ELR (cell line): ENCODE measurements at places on chromosomes 16 and 17.

DNA sequence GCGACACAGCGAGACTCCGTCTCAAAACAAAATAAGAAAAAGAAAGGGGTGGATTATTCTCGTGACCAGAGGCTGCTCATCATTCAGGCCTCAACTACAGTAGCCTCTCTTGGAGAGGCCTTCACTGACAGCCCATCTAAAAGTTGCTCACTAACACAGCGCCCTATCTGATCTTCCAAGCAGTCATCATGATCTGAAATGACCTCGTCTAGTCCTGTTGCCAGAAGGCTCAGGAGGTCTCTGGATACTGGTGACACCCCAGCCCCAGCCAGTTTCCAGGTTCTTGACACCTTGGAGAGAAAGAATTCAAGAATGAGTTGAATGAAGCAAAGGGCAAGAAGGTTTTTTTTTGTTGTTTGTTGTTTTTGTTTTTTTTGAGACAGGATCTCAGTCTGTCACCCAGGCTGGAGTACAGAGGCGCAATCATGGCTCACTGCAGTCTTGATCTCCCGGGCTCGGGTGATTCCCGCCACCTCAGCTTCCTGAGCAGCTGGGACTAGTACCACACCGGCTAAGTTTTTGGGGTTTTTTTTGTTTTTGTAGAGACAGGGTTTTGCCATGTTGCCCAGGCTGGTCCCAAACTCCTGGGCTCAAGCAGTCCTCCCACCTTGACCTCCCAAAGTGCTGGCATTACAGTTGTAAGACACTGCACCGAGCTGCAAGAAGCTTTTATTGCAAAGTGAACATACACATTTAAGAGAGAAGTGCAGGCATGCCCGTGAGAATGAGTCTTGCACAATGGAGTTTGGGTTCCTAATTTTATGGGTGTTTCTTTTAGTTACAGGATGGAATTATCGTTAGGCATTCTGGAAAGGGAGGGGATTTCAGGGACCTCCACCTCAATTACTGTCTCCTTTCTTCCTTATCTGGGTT, 2.7 kb upstream of the ZC3H7A start:
- DNase-seq, result no peak

DNA sequence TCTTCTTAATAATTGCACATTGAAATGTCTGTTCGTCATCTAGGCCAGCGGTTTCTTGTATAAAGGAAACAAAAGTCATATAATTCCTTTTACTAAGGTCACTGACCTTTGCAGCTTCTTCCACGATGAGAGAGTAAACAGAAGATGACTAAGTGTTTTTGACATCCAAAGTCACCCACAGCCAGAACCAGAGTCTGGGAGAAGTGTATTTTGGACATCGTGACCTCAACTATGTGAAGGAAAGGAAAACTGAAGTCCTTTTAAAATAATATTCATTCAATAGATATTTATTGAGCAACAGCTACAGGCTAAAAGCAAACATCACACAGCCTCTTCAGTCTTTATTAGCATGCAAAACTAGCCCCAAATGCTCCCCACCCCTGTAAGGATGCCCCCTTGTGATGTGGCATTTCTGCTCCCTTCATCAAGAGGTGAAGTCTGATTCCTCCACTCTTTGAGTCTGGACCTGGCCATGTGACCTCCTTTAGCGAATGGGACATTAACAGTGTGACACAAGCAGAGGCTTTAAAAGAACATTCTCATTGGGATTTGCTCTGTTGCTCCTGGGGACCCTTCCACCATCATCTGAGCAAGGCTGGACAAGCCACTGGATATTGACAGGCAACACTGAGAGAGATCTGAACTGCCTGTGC, 8.1 kb upstream of the PMP22 start:
- DNase-seq, result peak; percentile 96

DNA sequence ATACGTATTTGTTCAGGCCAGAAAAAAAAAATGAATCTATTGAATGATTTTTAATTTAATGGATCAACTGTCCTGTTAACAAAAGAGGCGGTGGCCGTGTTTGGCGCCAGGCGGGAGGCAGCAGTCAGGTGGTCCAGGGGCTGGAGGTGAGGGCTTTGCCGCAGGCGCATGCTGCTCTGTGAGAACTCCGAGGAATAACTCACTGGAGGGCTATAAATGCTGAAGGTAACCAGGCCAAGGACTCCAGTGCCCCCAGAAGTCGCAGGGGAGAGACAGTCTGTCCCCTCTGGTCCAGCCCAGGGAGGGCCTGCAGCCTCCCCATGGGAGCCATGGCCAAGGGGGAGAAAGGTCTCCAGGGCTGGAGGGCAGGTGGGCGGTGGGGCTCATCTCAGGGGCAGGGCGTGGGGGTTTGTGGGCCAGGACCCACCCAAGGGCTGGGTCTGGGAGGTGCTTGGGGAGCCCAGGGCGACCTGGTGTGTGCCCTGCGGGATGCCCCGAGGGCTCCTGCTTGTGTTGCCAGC, 7.1 kb upstream of the BAHCC1 start:
- DNase-seq, result no peak

GRCh38 chr17:79981661-79982101, 54.0 kb downstream of the TBC1D16 start:
- no peak for DNase-seq

DNA sequence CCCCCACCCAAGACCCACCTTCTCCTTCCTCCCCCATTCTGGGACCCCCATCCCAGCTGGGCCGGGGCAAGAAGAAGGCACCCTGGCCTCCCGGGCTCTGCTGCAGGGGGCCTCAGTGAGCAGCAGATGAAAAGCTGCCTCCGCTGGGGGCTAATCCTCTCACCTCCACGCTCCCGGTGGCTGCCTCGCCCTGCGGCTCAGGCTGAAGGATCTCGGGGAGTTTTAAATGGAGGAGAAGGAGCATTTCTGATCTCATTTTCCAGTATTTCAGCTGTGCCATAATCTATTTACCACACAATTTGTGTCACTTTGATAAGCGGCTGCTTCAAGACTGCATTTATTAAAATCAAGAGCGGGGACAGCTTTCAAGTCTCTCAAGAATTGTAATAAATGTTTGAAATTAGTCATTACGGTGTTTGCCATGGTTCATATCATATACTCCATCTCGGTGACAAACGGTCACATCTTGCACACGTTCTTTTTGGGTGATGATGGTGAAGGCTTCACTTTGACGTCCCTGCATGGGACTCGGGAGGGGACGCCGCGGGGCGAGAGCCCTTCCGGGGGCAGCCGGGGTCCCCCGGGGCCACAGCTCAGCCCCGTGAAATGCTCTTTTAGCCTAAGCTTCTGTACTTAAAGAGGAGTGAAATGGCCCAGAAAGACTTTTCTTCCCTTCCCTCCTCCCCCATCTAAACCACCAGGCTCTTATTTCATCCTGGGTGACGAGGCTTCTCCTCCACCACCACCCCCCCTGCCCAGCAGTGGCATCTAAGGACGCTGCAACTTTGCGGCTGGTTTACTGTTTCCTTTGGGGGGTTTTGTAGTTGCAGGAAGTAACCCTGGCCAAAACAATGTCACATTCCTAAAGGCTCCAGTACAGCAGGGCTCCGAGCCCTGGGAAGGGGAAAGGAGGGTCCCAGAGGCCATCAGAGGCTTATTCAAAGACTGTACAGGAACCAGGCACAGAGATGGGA, 313.1 kb upstream of the TNRC6C start:
- DNase-seq, result peak; percentile 15

DNA sequence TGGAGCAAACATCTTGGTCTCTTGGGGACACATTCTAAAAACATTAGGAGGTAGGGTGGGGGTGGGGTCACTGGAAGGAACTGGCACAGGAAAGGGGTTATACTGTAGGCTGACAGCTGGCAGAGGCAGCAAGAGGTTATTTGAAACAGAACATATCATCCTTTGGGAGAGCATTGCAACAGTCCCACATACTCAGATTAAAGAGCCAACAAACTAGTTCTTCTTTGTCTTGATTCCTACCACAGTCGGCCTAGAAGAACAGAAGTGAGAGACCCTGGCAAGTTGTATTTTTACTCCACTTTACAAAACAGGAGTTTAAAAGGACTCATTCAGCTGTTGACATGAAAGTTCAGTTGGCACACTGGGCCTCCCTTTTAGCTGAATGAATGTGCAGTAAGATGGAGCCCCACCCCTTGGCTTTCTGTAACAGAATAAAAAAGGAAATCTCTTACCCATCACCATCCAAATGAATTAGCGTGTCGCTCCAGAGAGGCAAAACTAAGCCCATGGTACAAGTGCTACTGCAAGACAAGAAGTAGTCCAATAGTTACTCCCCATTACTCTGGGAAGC, 54.6 kb upstream of the CORO6 start:
- no peak for DNase-seq

DNA sequence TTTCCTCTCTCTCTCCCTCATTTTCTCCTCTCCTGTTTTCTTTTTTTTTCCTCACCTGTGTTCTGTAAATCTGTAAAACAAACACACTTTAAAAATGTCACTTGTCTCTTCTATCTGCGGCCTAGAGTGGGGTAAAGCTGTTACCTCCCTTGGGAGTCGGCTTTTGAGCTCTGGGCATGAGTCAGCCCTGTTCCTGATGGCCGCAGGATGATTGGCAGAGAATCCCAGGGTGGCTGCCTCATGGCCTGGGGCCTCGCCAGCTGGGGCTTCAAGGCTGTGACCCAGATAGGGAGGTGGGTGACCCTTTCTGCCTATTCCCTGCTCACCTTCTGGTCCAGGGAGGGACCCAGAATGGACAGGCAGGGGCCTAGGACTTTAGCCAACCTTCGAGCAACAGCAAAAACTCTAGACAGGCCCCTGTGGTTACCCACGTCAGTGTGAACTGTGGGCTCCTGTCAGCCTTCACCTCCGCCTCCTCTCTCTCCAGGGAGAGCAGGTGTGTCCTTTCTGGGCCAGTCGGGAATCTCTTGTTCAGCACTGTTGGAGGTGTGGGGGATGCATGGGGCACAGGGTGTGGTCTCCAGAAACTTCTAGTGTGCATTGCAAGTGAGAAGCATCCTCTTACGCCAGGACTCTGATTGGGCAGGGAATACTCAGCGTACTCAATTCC, 87.4 kb downstream of the RAP1GAP2 start:
- DNase-seq, result peak; percentile 12

DNA sequence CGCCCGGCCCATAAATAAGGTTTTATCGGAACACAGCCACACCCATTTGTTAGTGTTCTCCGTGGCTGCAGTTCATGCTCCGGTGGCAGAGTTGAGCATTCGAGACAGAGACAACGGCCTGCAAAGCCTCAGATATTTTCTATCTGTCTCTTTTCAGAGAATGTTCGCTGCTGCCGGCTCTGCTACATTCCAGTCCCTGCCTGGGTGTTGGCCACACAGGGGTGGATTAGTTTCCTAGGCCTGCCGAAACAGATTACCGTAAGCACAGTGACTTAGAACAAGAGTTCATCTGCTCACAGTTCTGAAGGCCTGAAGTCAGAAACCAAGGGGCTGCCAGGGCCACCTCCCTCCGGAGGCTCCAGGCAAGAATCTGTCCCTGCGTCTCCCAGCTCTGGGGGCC, 19.1 kb upstream of the GSG1L start:
- DNase-seq, result no peak
